ENCODE measurements at places on chromosomes 11 and 22.

DNA sequence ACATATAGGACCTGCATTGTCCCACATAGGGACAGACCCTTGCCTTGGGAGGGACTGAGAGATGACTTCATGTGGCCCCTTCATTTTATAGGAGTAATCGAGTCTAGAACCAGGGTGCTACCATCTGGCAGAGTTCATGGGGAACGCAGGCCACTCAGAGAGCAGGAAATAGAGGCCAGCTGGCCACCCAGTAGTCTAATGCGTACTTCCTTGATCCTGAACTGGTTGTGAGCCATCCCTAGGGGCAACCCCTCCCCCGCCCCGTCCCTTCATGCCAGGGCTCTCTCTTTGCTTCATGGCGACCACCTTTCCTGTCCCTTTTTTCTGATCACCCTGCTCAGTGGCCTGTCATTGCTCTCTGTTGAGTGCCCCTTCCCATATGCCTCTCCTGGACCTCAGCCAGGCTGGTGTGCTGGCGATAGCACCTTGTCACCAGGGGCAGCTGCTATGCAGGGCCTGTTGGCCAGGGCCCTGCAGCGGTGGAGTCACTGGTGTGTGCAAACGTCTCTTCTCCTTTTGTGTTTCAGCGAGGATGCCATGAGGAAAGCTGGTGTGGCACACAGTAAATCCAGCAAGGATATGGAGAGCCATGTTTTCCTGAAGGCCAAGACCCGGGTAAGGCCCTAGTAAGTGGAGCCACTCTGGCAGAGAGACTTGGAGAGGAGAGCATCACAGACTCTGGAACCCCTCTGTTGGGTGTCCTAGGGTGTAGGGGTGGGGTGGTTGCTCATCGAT lies 29.3 kb downstream of the MED15 start:
- no peak for DNase-seq

GRCh38 chr22:36937319-36938027 lies 24.0 kb downstream of the CSF2RB start:
- no peak for DNase-seq

GRCh38 chr11:2976294-2977063 lies 15.7 kb downstream of the NAP1L4 start:
- no peak for DNase-seq

DNA sequence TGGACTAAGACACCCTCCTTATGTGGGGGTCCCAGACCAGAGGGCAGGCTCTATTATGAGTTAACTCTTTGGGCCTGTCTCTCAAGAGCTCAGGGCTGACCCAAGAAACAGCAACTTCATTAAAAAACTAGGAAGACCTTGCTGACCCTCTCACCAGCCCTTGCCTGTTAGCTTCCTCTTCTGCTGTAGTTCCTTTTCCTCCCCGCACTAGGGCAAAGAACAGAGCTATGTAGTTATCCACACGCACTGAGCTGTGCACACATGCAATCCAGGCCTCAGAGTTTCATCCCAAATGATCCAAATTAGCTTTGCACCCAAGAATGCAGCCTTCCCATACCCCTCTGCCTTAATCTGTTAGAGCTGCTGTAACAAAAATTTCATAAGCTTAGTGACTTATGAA lies 539.6 kb upstream of the CADM1 start:
- no peak for DNase-seq

DNA sequence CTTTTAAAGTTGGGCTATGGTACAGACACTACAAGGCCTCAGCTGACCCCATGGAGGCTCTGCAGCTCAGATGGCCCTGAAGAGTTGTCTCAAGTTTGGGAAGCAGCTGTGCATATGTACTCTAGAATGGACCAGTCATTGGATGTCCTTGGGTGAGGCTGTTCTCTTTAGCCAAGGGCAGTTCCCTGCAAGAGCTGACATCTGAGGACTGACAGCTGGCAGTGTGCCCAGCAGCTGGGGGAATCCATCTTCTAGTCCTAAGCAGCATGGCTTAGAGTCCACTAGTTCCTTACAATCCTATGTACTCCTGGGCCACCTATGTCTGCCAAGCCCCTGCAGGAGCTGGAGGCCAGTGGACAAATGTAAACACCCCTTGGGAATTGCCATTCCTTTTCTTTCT lies 76.5 kb downstream of the C11orf91 start:
- no peak for DNase-seq

GRCh38 chr11:2194877-2195755 lies 23.5 kb upstream of the TH start:
- DNase-seq: peak; percentile 62

DNA sequence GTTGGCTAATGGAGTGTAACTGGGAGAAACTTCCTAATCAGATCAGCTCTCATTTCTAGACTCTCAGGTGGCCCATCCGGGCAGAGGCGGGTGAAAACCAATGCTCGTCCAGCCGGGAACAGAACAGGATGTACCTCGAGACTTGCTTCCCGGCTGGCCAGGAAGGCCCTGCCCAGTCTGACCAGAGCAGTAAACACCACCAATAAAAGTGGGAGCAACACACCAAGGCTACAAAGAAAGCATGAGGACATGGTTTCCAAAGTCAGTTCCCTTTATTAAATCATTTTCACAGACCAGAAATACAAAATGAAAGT lies 940 bp upstream of the TNKS1BP1 start:
- DNase-seq: no peak

DNA sequence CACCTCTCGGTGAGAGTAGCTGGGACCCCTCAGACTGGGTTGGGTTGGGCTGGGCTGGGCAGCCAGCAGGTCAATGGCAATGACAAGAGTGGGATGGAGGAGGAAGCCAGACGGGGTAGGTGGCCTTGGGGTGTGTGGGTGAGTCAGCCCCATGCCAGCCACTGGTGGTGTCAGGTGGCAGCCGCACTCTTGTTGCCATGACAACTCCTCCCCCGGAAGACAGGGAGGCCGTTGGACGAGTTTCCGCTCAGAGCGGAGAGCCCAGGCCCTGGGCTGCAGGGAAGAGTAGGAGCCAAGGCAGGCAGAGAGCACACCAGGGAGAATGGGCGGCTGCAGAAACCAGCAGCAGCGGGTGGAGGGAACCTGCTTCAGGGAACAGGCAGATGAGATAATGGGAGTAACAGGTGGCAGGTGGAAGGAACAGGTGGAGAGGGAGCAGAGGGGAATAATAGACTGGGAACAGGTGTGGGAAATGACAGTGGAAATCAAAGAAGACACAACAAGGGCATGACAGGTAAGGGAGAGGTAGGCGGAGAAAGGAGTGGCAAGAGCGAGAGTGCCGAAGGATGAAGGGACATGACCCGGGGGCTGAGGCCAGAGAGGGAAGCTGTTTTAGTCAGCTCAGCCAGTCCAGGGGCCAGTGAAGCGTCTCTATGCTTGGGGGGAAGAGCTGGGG lies 8.7 kb downstream of the SPTBN2 start:
- DNase-seq: peak; percentile 66

DNA sequence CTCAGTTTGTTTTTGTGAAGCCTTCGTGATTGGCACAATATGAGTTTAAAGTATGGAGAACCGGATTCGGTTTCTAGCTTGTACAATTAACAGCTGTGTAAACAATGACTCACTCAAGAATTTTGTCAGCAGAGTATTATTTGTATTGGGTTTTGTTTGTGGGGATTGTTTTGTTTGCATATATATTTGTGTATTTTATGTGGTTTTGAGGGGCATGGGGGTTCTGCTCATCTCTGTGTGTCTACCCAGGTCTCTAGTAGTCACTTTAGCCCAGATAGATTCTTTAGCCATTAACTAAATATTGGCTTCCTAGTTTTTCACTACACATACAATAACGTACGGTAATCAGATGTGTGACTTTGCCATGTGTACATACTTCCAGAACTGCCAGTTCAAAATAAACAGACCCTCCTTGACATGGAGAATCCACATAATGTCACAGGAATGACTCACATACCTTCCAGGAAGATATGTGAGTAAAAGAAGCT lies 7.5 kb upstream of the MS4A7 start:
- DNase-seq: peak; percentile 2

- no peak for DNase-seq
These were observed 29.6 kb downstream of the IGF2 start for GRCh38 chr11:2109541-2110019.

DNA sequence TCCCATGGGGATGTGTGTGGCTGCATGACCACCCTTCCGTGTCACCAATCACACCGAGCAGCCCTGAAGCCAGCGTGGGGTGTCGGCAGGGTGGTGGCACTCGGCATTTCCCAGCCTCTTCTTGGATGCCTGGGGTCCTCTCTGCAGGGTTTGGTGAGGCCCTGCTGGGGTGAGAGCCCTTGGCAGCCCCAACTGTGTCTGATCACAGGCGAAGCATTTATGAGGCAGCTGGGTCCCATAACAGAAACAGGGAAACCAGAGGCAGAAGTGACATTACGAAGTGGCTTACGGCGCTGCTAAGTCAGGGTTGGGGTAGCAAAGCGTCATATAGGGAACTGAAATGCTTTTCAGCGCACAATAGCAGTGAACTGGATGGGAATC lies 92.3 kb upstream of the SEPTIN5 start:
- DNase-seq: no peak

GRCh38 chr11:120835601-120836228 lies 188.2 kb upstream of the TBCEL start:
- DNase-seq: peak; percentile 23

GRCh38 chr11:122126024-122126688 lies 10.1 kb upstream of the BLID start:
- no peak for DNase-seq

DNA sequence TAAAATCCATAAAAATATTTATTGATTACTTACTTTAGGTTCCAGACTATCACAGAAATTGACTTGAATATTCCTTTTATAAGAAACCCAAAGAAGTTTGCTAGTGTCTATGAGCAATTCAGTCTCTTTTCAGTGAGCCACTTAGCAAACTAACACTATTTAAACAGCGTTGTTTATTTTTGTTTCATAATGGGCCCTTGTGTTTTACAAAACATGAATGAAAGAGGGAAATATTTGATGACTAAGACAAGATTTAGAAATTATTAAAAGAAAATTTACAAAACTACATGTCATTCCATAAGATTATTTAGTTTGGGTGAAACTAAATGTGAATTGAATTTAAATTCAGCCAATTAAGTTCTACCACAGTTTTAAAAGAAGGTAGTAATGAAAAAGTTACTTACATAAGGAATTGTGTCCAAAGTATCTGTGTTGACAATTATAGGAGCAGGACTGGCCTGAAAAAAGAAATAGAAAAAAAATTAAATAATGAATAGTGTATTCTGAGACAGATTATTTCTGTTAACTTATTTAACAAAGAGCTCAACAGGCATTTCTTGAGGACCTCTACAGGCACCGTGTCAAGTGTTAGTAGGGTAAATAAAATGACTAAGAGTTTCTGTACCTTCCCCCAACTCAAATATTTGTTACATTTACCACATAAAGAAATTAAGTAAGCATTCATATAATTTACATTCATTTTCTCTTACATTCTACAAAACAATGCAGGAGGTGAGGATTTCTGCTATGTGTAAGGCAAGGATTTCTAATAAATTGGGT lies 964.9 kb upstream of the CCDC90B start:
- no peak for DNase-seq

GRCh38 chr11:100203789-100204188 lies 483.3 kb upstream of the ARHGAP42 start:
- DNase-seq: no peak

- no peak for DNase-seq
These were observed 19.3 kb upstream of the CBX7 start for GRCh38 chr22:39171623-39172264.

- no peak for DNase-seq
These were observed 356.3 kb upstream of the CCDC90B start for GRCh38 chr11:83642500-83642899.

GRCh38 chr22:48943567-48944432 lies 883.9 kb downstream of the BRD1 start:
- DNase-seq: peak; percentile 4
